ENCODE measurements at places on chromosomes 16 and 17. TPM values are rescaled to one million over a fixed set of nuclear protein-coding genes. Genes with fewer than 3 reads are reported as not detected.

DNA sequence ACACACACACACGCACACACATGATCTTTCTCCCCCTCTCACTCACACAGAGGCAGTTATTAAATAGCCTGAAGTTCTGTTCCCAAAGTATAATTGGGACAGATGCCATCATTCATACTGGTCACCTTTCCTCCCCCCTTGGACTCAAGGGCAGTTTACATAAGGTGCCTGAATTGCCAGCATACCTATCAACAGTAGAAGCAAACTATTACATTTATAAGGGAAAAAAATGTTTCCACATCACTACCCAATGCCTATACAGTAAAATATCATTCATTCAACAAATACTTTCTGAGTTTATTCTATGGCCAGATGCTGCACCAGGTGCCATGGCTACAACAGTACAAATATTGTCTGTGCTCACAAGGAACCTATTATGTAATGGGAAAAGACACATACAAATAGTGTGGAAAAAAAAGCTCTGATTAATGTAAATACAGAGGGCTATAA, 6.3 kb downstream of the CNTD1 start:
- peak; percentile 48 for DNase-seq

GRCh38 chr16:191831-192230, 11.6 kb downstream of the HBQ1 start:
- no peak for DNase-seq

- peak; percentile 86 for DNase-seq
These were observed at the start of gene TBKBP1 for GRCh38 chr17:47693731-47694580. Gene TBKBP1 (plus strand): TSS chr17:47694161. CDS start chr17:47696113, 1,952 bp downstream.

DNA sequence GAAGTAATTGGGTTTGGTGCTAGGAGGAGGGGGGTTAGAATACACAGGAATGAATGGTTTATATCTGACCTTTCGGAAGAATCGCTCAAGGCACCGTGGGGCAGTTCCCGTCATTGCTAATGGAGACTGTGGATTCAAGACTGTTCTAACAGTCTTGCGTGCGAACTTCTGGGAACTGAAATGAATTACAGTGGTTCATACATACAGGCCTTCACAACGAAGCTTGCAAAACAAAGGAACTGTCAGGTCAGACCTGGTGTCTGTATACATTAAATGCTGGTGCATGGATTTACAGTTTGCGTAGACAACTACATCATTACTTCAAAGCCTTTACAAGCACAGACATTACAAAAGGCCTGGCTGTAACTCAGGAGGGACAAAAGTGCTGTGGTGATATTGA, 983.9 kb downstream of the CDH11 start:
- no peak for DNase-seq

- DNase-seq: peak; percentile 47
These were observed 913 bp downstream of the CDIP1 start for GRCh38 chr16:4537376-4538343.

- no peak for DNase-seq
These were observed 8.0 kb upstream of the CCL1 start for GRCh38 chr17:34370997-34371395.

Gene SNAI3
- total RNA-seq: 0.67 TPM

Gene KCNJ18
- total RNA-seq: not detected

Gene HS3ST2
- total RNA-seq: 0.28 TPM

Gene IRX5
- total RNA-seq: not detected

Gene ZFP3
- total RNA-seq: 2.9 TPM

Gene OMG
- not detected for total RNA-seq

Data from pancreas (tissue), 10 donors.